ENCODE measurements at places on chromosomes 7 and 10.

GRCh38 chr7:80440883-80441282 lies 71.0 kb downstream of the GNAT3 start:
- DNase-seq: no peak

DNA sequence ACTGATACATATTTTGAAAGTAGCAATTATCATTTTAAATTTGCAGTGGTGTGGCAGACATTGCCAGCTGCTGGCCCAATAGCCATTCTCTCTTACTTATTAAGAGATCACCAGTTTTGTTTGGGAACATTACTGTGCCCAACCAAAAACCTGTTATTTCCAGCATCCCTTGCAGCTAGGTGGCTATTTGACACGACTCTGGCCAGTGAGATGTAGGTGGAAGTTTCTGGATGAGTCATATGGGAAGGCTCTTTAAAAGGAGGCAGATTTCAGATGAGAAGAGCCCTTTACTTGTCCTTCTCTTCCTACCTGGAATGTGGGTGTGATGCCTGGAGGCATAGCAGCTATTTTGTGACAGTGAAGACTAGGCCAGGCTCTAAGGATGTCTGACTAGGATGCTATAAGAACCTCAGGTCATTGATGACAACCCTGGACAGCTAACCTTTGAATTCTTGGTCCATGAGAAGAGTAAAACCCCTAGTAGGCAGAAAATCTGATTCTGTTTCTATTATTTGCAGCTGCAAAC lies 77.9 kb downstream of the CARD11 start:
- DNase-seq: no peak

- DNase-seq: no peak
Measured at GRCh38 chr7:37310327-37311080, 138.2 kb downstream of the ELMO1 start.

DNA sequence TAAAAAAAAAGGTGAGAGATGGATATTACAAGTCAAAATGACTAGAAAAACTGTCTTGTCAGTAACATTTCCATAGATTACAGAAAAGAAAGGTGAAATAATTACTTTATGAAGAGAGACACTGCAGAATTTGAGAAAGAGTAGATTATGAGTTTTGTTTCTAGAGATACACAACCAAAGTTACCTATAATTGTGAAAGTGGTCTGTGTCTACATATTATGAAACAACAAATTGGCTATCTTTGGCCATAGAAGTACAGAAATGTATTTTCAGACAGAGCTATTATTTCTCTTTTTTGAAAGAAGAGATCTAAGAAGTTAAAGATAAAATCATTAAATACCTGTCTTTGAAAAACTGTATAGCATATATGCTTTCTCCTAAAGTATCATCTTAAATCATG lies 30.1 kb downstream of the KCND2 start:
- no peak for DNase-seq

- no peak for DNase-seq
Measured at GRCh38 chr7:92725161-92725925, 111.0 kb downstream of the CDK6 start.

Data from effector CD4-positive, alpha-beta T cell (primary cell).